Activated effector memory CD4-positive, alpha-beta T cell treated with Interleukin-2 at 50 U/mL for 16 hours (primary cell): ENCODE measurements at places on chromosomes 6 and 20.

- no peak for DNase-seq
These were observed 48.3 kb downstream of the RREB1 start for GRCh38 chr6:7155871-7156579.

- DNase-seq, result no peak
These were observed 77.2 kb upstream of the C20orf144 start for GRCh38 chr20:33584976-33585375.

GRCh38 chr6:109662192-109662591 is 28.8 kb downstream of the AK9 start:
- no peak for DNase-seq

DNA sequence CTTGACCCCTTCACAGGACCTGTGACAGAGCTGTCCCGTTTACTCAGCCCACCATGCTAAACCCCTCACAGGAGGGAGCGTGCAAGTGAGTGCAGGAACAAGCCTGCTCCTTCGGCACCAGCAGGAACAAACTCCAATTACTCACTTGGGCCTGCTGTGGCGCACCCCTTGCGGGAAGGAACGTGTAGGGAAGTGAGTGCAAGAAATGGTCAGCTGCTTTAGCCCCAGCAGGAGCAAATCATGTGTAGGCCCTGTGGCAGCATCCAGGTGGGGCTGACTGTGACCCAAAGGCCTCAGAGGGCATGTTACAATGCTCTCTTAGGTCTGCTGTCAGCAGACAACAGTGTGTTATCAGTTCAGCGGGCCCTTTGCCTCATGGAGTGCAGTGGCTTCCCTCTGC is 574.4 kb downstream of the PRKN start:
- DNase-seq, result no peak

GRCh38 chr6:148617530-148617929 is 129.3 kb upstream of the UST start:
- DNase-seq, result no peak
